ENCODE measurements at places on chromosomes 2 and 18.

DNA sequence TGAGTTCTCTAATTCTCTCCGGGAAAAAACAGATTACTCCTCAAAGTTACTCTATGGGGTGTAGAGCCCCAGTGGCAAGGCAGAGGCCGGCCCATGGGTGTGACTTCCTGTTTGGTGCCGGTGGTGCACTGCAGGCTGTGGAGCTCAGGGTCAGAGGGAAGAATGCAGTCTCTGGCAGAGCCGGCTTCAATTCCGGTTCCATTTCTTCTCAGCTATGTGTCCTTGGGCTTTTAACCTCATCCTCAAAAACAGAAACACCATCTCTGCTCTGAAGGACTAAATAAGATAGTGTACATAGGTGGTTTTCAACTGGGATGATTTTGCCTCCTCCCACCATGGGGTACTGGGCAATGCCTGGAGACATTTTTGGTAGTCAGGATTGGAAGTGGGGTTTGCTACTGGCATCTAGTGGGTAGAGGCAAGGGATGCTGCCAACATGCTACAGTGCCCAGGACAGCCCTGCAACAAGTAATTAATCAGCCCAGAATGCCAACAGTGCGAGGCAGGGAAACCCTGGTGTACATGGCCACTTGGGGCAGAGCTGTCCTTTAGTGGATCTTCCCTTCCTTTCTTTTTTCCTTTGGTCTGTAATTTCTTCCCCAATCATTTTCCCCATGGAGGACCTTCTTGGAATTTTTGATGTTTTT lies 81.2 kb downstream of the INSIG2 start:
- no peak for DNase-seq

GRCh38 chr2:241904011-241904718 lies 34.6 kb downstream of the RTP5 start:
- DNase-seq = no peak

GRCh38 chr2:35293261-35293660 lies 1062.3 kb upstream of the CRIM1 start:
- no peak for DNase-seq

DNA sequence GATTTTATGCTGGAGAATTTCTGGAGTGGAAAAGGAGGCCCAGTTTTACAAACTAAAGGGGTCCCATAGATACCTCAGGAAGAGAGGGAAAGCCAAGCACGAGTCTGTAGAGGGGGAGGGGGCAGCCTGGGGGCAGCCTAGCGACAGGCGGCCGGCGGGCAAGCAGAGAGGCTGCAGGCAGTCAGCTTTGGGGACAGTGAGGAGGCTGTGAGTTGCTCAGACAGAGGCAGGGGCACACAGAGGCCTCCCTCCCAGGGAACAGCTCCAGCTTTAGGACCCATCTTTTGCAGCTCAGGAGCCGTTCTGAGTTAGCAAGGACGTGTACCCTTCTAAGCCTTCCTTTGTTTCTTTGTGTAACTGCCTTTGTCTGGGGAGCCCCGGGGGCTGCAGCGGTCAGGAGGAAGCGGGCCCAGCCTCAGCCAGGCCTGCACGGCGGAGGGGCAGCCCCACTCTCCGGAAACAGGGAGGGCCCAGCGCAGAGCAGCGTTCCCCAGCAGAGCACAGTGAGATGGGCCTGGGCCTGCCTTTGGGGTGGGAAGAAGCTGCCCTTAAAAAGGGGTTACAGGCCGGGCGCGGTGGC lies 41.1 kb upstream of the RALBP1 start:
- DNase-seq = no peak

DNA sequence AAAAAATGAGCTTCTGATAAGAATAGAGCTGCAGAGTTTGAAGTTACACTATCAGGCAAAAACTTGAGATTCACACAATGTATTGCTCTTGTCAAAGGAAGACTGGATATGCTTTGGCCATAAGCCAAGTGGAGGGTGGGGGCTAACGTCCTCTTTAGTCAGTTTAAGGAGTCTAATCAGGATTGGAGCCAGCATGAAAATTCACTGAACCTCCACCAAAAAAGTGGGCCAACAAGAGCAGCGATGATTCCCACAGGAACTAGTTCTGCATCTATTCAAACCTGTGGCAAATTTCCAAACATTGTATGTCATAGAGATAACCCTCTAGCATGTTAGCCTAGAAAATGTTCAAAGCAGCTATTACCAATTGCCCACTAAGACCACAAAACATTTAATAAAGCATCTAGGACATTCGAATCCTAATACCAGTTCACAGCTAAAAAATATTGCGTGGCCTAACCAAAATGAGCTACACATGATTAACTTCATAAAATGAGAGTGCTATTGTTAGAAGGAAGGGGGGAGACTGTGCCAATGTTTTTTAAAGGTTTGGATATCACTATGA lies 43.5 kb upstream of the TMEM247 start:
- DNase-seq = no peak

- no peak for DNase-seq
These were observed 18.0 kb upstream of the KLHL23 start for GRCh38 chr2:169715379-169716237.

DNA sequence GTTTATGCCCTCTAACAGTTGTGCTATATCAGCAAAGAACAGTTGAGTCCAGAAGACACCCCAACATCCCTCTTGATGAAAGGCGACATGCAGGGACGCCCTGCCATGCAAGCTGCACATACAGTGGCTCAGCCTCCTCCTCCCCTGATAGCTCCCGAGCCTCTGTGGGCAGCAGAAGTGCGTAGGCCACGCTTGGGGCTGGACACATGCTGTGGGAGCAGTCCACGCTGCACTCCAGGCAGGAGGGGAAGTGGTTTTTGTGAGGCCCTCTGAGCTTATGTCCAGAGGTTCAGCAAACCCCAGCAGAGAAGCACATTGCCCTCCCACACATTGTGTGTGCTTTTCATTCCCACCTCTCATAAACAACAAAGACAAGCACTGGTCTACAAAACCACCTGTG lies 162.1 kb downstream of the SEPTIN10 start:
- DNase-seq = no peak

- no peak for DNase-seq
These were observed 23.7 kb downstream of the NCAPH start for GRCh38 chr2:96359310-96359709.

DNA sequence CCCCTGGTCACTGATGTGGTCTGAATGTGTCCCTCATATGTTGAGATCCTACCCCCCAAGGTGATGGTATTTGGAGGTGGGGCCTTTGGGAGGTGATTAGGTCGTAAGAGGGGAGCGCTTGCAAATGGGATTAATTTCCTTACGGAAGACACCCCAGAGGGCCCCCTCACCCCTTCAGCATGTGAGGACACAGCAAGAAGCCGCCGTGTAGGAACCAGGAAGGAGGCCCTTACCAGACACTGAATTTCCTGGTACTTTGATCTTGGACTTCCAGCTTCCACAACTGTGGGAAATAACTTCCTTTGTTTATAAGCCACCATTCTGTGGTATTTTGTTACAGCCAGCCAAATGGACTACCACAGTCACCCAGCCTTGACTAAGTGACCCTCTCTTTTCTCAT lies 35.9 kb downstream of the NCK2 start:
- no peak for DNase-seq

GRCh38 chr18:79790996-79791972 lies 6.5 kb upstream of the KCNG2 start:
- DNase-seq = peak; percentile 100

DNA sequence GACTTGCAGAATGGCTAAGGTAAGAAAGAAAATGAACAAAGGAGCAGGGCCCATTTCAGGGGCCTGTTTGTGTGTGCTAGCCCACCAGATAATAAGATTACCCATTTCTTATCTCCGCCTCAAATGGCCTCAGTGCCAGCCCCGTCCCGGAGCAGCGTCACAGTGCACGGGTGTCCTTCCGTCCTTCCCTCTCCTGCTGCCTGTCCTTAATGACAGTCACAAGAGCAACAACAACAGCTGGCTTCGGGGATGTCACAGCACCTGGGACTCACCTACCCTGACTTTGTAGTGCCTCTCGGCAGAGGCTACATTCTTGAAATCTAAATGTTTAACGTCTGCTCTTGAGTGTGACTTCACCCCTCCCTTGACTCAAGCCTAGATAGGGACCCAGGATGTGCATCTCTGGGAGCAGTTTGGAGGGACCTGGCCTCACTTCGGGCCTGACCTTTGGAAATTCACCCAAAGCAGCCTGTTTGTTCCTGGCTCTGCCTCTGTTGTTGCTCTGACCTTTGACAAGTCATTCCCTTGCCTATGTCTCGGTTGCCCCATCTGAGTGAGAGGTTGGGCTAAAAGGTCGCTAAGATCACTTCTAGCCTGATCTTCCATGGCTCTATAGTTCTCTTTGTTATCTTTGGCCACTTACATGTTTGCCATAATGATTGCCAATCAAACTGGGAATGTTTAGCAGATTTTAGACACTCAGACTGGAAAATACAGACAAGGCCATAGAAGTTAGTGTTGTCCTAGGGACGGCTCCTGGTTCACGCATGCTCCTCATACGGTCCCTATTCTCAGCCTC lies 122.5 kb downstream of the KLHL29 start:
- no peak for DNase-seq

DNA sequence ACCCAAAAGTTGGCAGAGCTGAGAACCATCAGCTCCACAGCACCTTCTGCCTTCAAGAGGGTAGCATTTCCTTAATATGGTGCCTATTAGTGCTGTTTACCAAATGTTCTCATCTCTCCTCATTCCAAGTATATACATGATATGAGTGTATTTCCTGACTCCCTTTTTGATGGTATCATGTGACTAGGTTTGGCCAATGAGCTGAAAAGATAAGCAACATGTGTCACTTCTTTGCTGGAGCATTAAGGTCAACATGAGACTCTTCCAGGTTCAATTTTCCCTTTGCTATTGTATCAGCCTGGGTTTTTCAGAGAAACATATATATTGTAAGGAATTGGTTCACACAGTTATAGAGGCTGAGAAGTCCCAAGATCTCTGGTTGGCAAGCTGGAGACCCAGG lies 310.9 kb downstream of the HRH4 start:
- DNase-seq = no peak

DNA sequence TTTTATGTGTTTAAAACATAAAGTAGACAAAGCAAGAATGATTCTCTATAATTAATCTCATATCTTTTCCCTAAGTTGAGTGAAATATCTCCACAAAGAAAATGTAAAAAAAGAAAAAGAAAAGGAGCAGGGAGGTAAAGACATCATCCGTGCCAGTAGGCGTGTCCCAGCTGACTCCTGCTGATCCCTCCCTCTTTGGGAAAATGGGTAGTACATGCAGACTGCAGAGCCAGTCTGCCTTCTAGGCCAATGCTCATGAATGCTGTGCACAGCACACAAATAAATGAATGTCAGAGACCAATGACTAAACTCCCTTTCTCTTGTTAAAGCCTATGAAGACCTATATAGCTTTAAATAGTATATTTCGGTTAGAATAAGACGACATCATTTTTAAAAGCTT lies 64.7 kb downstream of the RAPH1 start:
- no peak for DNase-seq

GRCh38 chr2:224221455-224221913 lies 180.4 kb downstream of the FAM124B start:
- DNase-seq = no peak

- peak; percentile 31 for DNase-seq
These were observed 63.1 kb downstream of the FECH start for GRCh38 chr18:57523171-57523956.

DNA sequence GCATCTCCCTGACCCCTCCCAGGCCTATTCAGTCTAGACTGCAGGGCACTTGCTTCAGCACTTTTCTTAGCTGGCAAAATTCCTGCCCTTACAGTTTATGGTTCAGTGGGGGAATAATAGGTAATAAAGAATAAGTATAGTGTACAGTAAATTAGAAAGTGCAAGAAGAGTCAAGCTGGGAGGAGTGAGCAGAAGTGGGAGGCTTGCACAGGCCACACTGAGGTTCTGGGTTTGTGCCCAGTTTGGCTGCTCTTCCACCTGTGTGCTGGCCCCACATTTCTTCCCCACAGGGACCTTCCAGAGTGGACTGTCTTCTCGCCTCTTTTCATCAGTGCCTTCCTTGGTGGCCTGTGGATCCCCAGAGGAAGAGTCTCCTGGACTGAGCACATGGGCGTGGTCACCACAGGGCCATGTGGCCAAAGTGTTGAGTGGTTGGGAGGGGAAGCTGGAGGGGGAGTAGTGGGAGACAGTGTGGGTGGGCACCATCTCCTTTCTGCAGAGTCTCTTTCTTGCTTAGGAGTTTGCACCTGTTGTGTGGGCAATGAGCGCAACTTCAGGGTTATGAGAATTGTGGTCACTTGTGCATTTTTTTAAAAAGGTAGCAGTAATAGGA lies 128.6 kb upstream of the ZSWIM2 start:
- DNase-seq = no peak
